ENCODE measurements at places on chromosomes 7 and 10.
A peak's percentile ranks its signal among the peaks of the same experiment; 100 is the strongest.

- no peak for DNase-seq
Measured at GRCh38 chr7:11060893-11061292, 87.2 kb downstream of the PHF14 start.

- DNase-seq, result no peak
Measured at GRCh38 chr7:460374-461116, 59.1 kb downstream of the PDGFA start.

DNA sequence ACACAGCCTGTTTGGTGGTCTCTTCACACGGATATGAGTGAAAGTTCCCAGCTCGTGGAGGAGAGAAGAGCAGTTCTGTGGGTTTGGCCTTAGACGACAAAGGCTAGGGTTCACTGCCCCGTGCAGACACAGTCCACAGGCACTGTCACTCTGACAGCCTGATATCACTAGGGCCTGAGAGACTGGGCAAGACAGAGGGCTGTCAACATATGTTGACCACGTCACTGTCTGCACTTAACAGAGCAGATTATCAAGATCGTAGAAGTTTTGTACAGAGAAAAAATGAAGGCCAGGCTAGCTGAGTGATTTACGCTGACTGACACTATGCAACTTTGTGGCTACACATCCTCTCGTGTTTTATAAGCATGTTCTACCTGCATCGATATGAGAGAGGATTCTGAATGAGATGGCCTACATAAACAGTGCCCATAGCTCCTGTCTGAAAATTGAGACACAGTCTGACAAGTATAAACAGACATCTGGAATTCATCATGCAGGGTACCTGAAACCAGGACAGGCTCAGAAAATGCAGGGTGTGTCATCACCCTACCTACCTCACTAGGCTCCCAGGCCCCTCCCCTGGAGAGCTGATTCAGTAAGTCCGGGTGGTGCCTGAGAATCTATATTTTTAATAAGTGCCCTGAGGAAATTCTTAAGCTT, 120.0 kb downstream of the SGMS1 start:
- no peak for DNase-seq

GRCh38 chr10:70430493-70431445, 10.7 kb downstream of the NODAL start:
- DNase-seq, result no peak

GRCh38 chr7:100585511-100586265, at the start of gene LRCH4:
LRCH4 (minus strand) TSS chr7:100586129; CDS start chr7:100586100, 29 bp downstream.
- peak; percentile 83 for DNase-seq

DNA sequence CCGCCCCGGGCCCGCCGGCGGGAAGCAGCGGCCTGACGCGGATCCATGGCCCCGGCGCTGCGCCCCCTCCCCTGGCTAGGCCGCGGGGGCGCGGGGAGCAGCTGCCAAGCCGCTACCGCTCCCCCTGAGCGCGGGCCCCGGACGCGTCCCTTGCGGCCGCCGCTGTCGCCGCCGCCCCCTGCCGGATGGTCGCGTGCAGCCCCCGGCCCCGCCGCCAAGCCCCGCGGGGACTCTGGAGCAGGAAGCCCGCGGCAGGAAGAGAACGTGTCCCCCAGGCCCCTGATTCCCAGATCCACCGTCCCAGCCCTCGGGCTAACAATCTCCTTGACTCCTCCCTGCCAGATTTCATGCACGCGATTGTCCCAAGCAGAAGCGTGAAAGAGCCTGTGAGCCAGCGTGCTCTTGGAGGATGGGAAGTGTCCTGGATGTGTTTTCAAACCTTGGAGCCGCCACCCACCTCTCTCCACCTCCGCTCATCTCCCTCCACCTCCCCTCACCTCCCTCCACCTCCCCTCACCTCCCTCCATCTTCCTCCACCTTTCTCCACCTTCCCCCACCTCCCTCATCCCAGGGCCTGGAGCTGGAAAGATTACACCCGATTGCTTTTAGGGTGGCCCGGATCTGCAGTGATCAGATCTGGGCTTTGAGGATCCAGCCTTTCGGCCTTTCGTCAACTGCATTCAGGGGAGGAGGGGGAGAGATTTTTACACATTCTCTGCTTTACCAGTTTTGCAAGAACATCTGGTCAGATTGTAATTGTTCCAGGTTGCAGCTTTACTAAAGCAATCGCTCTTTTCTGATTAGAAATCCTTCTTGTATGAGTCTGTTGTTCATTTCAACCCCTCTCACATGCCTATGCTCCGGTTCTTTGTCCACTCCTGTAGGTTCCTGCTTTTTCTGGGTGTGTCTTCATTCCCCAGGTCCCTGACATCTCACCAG, 570 bp upstream of the PRTFDC1 start:
- DNase-seq, result peak; percentile 17

DNA sequence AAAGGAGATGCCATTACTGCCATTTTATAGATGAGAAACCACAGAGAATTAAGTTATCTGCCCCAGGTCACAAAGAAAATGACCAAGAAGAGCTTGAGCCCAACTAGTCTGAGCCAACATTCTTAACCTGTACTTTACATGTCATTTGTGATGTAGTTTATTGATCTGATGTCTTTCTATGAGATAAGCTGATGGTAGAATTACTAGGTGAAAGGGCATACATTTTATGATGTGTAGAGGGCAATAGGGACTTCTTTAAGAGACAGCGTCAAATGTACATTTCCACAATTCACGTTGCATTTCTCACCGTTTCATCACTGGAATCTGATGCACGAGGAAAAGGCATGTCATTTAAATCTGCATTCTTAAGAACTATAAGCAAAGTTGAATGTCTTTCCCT, 11.3 kb downstream of the ACSL5 start:
- DNase-seq, result no peak

DNA sequence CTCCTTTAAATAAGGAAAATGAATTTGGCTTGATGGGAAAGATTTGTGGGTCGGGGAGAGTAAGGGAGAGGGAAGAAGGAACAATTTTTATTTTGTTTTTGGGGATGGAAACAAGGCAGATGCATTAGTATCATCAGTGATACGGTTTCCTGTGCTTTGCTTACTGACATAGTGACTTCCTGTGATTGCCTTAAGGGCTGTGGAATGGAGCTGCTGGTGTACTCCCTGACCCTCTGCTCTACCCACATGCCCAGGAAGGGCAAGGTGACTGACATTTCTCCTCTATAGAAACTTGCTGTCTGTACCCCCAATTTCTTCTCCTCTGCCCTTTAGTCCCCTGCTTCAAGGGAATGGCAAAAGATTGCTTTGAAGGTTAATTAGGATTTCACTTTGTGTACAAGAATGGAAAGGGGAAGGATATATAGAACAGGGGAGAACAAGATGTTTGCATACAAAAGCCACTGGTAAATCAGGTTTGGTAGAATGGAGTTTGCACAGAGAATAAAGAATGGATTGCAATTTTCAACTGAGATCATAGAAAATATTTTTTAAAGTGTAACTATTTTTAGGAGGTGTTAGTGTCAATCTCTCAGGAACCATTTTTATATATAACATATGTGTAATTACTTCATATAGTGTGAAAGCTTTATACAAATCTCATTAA, 129.0 kb upstream of the AGR3 start:
- no peak for DNase-seq

GRCh38 chr10:125866421-125867029, 14.6 kb downstream of the DHX32 start:
- no peak for DNase-seq

GRCh38 chr7:11315666-11316258, 342.1 kb downstream of the PHF14 start:
- no peak for DNase-seq

GRCh38 chr10:68586606-68587305, 26.6 kb downstream of the TET1 start:
- DNase-seq, result no peak

- no peak for DNase-seq
Measured at GRCh38 chr7:45589061-45589460, 14.9 kb downstream of the ADCY1 start.

DNA sequence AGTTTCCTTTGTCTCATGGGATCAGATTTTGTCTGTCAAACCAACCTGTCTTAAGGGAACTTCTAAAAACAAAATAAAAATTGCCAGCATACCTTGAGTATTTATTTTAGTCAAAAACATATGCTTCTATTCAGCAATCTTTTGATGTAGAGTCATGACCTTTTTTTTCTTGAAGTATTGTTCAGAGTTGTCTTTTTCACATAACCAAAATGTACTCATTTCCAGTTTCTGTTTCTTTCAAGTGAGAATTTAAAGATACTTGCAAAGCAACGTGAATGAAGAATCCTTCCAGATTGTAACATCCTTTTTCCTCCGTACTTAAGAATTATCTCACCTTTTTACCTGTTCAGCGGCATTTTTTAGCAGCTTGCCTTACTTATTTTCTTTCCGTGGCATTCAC, 37.8 kb downstream of the GNAI1 start:
- no peak for DNase-seq

- DNase-seq, result no peak
Measured at GRCh38 chr7:26592011-26592410, 272.4 kb downstream of the SKAP2 start.

GRCh38 chr7:101952355-101953247, 135.2 kb downstream of the CUX1 start:
- DNase-seq, result no peak

GRCh38 chr7:106111655-106112117, 426 bp downstream of the SYPL1 start:
- DNase-seq, result peak; percentile 67

DNA sequence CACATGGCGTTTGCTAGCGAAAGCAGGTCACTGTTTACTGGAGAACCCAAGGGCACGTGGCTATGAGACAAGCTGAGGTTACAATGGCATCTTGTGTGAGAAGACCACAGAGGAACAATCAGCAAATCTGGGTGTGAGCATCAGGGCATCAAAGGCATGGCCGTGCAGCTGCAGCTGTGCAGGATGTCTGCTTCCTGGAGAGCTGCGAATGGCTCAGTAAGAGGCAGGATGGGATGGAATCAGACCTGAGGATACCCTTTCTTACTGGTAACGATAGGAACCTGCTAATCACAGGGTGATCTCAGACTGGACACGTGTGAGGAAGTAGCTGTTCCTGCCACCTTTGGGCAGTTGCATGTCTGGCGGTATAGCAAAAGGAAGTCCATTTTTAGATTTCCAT, 119.5 kb downstream of the RNF216 start:
- no peak for DNase-seq
